ENCODE measurements at places on chromosomes 1 and 21.

- no peak for DNase-seq
Observed at GRCh38 chr21:34523019-34523555, 11.1 kb upstream of the KCNE1 start.

GRCh38 chr1:48784301-48784700 is 7.6 kb upstream of the BEND5 start:
- no peak for DNase-seq

- DNase-seq = no peak
Observed at GRCh38 chr1:145799806-145800205, 24.1 kb downstream of the RNF115 start.

DNA sequence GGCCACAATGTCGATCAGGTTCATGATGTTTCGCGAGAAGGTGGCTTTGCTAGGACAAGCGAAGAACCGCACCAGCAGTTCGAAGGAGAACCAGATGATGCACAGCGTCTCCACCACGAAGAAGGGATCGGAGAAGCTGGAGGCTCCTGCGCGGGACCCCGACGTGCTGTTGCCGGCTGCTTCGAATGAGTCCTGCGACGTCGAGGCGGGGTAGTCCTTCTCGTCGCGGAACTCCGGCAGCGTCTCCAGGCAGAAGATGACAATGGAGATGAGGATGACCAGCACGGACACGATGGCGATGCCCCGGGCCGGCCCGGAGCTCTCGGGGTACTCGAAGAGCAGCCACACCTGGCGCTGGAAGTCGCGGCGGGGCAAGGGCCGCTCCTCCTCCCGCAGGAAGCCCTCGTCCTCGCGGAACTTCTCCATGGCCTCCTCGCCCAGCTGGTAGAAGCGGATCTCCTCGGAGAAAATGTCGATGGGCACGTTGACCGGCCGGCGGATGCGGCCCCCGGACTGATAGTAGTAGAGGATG is 869 bp downstream of the KCNA3 start:
- no peak for DNase-seq

GRCh38 chr1:23116216-23116836 is 52.3 kb downstream of the LUZP1 start:
- no peak for DNase-seq

- DNase-seq = no peak
Observed at GRCh38 chr1:70041317-70042045, 163.9 kb downstream of the LRRC40 start.

GRCh38 chr1:200369131-200369530 is 40.7 kb downstream of the ZNF281 start:
- no peak for DNase-seq

DNA sequence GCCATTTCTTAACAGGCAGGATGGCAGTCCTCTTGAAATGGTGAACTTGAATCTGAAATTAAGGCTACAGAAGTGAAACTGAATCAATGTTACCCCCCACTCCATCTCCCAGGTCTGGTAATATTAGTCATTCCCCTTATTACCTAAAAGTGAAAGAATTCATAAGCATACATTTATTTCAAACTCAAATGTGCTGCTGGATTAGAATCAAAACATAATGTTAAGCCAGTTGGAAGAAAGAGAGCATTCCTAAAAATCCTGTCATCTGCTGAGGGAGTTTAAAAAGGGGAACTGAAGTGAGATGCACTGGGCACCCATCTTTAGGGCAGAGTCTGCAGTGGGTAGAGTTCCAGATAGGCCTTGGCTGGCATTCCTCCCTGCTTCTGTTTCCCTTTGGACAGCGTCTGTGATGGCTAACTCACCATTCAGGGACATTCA is 17.4 kb downstream of the KIAA0319L start:
- DNase-seq = no peak

DNA sequence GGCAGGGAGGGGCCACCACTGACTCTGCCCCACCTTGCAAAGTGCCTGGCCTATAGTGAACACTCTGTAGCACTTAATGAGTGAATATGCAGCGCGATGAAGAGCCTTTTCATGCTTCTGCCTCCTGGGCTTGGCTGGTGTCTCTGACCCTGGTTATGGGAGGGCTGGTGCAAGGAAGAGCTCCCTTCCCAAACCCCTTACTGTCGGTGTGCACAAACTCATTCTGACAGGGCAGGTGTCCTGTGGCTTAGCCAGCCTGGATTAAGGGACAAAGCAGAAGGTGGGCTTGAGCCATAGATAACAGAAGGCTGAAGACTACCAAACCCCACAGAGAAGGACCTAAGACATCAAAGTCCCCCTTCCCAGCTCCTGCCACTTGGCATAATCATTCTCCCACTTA is 2.0 kb upstream of the NCMAP start:
- DNase-seq = no peak

- no peak for DNase-seq
Observed at GRCh38 chr1:8435569-8436071, 117.7 kb downstream of the SLC45A1 start.

GRCh38 chr21:45329261-45330074 is 41.8 kb upstream of the POFUT2 start:
- DNase-seq = no peak

DNA sequence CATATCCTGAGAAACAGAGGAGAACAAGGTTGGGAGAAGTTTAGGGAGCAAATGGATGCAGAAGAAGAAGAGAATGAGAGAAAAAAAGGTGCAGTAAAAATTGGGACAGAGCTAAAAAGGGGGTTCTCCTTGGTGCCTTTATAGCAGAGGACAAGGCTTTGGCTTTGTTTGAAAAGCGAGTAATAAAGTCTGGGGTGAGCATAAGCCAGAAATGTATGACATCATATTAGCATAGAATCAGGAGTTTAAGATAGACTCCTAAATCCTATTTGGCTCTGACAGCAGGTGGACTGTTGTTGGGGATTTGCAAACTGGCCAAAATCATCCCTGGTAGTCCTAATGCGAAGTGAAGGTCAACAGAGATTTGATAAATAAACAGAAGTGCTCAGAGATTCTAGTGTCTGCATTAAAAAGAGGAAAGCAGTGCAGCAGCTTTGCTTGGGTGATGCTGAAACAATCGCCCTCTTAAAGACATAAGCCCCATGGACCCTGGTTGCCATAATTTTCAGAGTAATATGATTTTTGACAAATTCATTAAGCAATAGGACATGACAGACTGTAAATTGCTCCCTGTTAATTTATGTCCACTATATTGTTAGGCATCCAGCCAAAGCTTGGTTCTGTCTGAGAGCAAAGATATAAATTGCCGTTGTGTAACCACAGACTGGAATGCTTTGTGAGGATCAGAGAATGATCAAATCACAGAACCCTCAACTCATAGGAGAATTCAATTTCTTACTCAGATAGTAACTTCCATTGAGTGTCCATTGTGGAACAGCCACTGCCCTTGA is 385.0 kb upstream of the NFIA start:
- no peak for DNase-seq

DNA sequence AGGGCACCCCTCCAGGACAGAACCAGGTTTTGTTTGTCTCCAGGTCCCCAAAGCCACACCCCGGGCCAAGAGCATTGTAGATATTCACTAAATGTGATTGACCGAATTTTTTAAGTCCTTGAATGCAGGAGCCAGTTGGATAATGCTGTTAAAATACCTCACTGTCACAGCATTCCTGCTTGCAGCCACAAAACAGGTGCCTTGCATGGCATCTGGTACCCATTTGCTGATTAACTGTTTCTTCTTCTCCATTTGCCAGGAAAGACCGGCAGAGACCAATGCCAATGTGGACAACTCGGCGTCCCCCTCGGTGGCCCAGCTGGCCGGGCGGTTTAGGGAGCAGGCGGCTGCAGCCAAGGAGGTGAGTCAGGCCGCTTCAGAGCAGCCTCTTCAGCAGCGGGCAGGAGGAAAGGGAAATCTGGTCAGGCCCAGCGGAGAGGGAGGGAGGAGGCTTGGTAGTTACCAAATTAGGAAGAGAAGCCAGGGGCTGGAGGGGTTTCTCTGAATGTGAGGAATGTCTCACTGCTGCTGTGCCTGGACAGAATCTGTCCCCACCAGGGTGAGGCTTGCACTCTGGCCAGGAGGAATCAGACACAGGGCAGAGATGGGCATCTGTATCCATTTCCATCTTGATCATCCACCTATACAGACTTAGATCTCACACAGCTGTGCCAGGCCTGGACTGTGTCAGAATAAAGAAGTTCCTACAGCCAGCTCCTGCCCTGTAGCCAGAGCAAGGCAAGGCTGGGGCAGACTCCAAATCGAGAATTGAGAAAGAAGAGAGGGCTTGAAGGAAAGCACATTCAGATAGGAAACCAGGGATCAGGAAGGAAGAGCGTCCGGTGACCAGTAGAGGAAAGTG is 37.9 kb upstream of the MPZL1 start:
- DNase-seq = no peak

GRCh38 chr1:12634156-12634555 is 9.7 kb upstream of the AADACL4 start:
- no peak for DNase-seq

DNA sequence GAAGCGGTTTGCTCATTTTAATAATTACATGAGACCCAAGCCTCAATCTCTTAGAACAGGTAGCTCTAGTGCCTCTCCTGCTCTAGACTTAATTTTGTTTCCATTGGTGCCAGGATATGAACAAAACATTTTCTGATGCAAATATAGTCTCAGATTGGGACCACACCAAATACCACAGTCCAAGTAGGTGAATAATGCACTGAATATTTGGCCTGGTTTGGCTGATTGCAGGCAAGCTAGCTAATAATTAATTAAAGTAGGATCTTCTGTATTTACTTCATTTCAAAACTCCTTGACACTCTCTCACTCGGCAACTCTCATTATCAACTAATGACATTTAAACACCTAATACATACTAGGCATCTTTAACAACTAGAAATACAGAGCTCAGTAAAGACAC is 219.6 kb downstream of the LTN1 start:
- DNase-seq = no peak

DNA sequence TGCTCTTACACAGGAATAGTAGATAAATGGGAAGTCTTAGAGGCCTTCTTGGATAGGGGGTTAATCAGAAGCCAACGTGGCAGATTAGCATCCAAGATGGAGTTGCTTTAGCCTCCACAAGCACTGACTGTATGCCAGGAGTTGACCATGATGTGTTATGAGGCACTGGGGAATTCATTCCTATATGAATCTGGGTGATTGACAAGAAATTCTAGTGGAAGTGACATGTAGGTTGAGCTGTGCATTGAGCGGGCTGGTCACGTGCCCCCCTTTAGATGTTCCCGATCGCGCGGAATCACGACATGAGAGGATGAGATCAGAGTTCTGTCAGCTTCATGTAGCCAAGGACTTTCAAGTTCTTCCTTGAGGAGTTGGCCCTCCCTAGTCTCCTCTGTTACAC is 31.7 kb downstream of the GALNT2 start:
- DNase-seq = no peak

GRCh38 chr1:12473596-12474362 is 144.2 kb downstream of the DHRS3 start:
- peak; percentile 75 for DNase-seq

- no peak for DNase-seq
Observed at GRCh38 chr1:14672005-14672404, 73.5 kb downstream of the KAZN start.

DNA sequence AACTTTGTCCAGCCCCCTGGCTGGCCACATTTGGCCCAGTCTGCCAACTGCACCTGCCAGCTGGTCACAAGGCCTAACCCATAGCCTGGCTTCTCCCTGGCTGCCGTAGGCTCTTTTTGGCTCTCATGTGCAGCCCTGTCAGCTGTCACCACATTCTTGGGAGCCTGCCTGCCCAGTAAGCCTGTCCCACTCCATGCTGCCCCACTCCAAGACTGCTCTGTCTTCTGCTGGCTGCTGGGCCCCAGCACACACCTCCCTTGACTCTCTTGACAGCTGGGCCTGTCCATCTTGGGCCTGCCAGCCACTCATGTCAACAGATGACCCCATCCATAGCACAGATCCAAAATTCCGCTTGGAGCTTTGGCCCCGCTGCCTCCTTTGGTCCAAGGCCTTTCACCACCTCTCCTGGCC is 74.3 kb upstream of the EDN2 start:
- peak; percentile 59 for DNase-seq

GRCh38 chr1:36913016-36913415 is 121.3 kb downstream of the GRIK3 start:
- DNase-seq = no peak

DNA sequence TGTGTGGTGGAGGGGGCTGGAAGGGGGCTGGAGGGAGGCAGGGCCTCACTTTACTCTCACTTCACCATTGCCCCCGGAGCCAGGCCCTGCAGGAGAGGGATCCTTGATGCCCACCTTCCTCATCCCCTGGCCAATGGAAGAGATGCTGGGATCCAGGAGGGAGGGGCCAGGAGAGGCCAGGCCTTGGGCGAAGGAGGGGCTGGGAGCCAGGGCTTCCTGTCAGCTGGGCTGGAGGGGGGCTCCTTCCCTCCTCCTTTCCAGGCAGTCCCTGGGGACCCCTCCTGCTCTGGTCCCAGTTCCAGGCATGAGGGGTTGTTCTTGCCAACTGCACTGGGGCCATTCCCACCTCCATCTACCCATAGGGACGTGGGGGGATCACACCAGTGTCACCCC is 5.7 kb downstream of the AHDC1 start:
- DNase-seq = peak; percentile 76

DNA sequence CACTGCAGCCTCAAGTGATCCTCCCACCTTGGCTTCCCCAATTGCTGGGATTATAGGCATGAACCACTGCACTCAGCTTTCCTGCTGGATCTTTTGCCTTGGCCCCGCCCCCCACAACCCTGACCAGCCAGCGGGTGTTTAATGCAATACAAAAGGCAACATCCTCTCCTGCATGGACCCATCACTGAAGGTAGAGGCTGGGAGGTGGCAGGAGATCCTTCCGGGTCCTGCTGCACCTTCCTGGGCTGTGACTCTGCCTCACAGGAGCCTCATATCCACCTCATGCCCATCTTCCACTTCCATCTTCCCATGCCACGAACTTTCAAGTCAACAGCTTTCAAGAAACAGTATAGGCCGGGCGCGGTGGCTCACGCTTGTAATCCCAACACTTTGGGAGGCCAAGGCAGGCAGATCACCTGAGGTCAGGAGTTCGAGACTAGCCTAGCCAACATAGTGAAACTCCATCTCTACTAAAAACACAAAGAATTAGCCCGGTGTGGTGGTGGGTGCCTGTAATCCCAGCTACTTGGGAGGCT is 11.7 kb upstream of the WNT9A start:
- DNase-seq = no peak

DNA sequence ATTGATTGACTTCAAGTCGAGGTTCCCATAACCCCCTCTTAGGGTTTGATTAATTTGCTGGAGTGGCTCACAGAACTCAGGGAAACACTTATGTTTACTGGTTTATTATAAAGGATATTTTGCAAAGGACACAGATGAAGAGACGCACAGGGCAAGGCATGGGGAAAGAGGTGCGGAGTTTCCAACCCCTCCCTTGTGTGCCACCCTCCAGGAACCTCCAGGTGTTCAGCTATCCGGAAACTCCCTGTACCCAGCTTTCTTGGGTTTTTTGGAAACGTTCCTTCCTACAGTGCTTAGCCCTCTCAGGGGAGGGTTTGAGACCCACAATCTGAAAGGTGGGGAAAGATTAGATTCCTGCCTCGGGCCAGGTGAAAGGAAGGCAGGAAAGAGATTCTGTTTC is 48.2 kb downstream of the UCK2 start:
- no peak for DNase-seq

DNA sequence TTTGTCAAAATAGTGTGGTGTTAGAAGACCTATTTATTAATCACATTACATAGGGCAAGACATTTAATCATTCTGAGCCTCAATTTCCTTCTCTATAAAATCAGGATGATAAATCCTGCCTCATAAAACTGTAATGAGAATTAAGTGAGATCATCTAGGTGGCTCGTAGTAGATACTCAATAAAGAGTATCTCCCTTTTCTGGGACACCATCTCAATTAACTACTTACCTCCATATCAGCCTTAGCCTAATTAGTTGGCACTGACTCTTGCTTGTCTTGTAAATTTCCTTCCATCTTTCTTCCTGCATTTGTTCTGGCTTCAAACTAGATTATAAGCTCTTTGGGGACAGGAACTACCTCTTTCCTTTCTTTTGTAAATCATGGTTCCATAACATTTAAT is 102.6 kb upstream of the TNR start:
- DNase-seq = no peak
